ENCODE measurements at places on chromosomes 1 and 21.
A peak's percentile ranks its signal among the peaks of the same experiment; 100 is the strongest.

DNA sequence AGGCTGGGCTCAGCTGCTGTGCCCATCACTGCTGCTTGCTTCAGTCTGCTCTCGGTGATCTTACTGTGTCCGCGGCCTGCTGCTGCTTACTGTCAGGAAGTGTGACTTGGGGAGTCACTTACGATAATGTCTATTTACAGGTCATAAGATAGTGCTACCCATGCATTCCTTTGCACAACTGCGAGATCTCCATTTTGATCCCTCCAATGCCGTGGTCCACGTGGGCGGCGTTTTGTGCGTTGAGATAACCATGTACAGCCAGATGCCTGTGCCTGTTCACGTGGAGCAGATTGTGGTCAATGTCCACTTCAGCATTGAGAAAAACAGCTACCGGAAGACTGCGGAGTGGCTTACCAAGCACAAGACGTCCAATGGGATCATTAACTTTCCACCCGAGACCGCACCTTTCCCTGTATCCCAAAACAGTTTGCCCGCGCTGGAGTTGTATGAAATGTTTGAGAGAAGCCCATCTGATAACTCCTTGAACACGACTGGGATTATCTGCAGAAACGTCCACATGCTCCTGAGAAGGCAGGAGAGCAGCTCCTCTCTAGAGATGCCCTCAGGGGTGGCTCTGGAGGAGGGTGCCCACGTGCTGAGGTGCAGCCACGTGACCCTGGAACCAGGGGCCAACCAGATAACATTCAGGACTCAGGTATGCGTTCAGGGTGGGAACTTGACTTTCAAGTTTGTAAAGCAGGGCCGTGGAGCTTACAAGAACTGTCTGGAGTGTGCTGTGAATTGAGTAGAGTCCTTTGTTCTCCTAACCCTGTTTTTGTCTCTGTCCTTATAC is 24.4 kb upstream of the PWP2 start:
- DNase-seq, result no peak

DNA sequence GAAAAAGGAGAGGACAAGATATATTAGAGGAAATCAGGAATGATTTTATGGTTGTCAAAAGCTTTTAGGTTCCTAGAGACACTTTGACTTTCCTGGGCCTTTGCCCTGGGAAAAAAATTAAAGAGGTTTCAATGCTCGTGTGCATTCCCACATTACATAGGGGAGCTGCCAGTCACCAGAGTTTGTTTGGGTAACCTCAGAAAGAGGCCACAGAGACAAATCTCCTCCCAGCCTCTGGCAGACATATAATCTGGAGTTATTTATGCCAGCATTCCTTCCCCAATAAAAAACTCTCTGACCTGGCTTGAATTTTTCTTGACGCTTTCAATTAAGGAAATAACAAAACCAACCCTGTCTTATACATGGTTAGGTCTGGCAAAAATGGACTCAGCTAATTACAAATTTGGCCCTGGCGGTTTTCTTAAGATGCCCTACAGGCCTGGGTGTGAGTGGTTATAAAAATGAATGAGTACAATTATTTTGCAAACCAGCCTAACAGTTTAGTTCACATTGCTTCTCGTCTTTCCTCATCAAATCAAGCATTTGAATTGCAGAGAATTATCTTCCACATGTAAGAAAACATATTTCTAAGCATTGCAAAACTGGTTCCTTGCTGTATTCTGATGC is 63.7 kb downstream of the WLS start:
- DNase-seq, result no peak

- DNase-seq, result peak; percentile 54
Measured at GRCh38 chr1:36306210-36306901, at the start of gene SH3D21. TSS of gene SH3D21 (plus strand) at chr1:36306368. CDS start at chr1:36306421, 53 bp downstream.

GRCh38 chr21:24759348-24760075 is 847.8 kb downstream of the MRPL39 start:
- DNase-seq, result no peak

GRCh38 chr21:45267390-45267760 is 20.3 kb downstream of the POFUT2 start:
- no peak for DNase-seq

GRCh38 chr1:30270461-30270860 is 452.9 kb downstream of the MATN1 start:
- no peak for DNase-seq

DNA sequence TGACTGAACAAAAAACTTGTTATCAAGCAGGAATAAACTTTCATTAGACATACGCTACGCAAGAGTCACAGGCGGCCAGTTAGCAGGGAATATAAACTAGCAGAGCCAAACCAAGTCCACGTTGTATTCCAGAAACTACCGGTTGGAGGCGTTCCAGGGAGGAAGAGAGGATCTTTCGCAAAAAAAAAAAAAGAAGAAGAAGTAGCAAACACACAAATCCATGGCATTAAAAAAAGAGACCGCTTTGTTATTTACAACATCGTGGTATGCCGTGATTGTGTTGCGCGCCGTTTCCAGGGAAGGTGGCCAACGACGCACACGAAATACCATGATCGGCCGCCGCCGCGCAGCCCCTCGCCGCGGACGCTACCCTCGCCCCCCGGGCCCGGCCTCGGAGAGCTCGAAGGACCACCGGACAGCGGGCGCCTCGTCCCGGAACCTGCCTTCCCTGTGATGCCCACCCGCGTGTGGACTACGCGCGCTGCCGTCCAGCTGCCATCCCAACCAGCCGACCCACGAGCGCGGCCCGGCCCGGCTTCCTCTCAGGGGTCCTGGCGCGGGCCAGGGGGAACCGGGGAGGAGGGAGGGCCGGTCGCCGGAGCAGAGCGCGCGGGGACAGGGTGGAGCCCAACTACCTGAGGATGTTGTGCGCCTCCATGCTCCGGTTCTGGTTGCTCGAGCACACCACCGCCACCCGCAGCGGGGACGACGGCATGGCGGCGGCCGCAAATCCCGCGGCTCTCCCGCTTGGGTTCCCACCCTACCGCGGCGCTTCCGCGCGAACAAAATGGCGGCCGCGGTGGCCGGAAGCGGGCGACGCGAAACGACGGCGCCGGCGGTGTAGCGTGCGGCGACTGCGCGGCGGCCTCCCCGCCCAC is 581 bp downstream of the SSU72 start:
- DNase-seq, result peak; percentile 63

DNA sequence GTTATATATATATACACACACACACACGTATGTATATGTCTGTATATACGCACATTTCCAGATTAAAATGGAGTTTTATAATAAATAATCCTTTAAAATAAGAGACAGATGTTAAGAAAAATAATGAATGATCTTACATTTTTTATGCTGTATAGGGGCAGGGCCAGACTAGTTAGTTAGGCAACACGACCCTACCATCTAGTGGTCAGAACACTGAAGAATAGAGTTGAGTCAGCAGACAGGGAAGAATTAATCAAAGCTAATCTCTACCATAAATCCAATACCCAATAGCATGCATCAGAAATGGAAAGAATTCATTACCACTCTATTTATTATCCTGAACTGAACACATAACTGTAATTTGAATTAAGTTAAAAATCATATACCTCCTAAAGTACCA is 156.7 kb downstream of the BRINP3 start:
- no peak for DNase-seq

- no peak for DNase-seq
Measured at GRCh38 chr1:53543778-53544695, 84.8 kb downstream of the DMRTB1 start.

DNA sequence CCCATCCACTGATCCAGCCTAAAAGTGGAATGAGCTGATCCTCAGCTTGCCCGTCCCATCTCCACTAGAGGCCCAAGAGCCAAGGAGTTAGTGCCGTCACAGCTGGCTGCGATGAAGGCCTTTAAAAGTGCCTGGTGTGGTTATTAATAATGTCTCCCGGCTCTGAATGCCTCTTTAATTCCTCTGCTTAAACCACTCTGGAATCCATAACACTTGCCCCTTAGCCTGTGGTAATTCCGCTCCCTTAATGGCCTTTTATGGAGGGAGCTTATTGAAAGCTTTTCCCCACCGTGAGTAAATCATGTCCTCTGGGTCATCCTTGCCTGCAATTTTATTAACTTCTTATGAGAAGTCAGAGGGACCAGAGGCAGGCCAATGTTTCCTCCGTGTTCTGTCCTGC is 55.4 kb downstream of the UBIAD1 start:
- DNase-seq, result no peak

DNA sequence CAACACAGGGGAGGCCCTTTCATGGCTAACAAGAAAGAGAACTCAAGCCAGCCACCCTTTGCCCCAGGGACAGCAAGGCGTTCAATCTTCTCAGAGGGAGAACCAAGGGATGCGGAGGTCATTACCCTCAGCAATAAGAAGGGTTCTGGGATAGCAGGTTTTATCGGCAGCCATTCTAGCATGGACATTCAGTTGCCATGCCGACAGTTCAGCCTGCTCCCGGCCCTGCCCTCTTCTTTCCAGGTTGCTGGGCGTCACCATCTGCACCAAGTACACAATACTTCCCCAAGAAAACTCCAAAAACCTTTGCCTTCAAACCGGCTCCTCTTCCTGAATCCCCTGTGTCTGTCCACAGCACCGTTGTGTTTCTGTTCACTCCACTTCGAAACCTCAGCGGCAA is 47.1 kb downstream of the SYT2 start:
- no peak for DNase-seq

- no peak for DNase-seq
Measured at GRCh38 chr1:18977428-18977827, 21.0 kb upstream of the IFFO2 start.

- DNase-seq, result no peak
Measured at GRCh38 chr1:145898756-145899155, 11.1 kb downstream of the ITGA10 start.

GRCh38 chr1:170027760-170028159 is 46.7 kb downstream of the KIFAP3 start:
- DNase-seq, result no peak

GRCh38 chr1:32773018-32773763 is 44.0 kb downstream of the YARS1 start:
- peak; percentile 76 for DNase-seq

DNA sequence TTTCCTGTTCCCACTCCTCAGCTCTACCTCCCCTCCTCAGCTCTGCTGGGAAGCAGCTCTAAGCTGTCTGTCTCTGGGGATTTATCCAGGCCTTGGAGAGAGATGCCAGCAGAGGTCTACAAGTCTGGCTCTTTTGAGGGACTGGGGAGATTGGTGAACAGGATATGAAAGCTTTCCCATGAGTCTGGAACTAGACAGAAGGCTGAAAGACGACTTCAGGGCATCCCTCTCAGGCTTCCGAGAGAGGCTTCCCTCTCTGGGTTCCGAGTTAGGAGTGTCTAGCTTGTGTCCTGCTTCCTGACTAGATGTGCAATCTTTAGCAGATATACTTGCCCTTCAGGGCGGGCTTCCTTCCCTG is 733 bp downstream of the TMEM35B start:
- no peak for DNase-seq

DNA sequence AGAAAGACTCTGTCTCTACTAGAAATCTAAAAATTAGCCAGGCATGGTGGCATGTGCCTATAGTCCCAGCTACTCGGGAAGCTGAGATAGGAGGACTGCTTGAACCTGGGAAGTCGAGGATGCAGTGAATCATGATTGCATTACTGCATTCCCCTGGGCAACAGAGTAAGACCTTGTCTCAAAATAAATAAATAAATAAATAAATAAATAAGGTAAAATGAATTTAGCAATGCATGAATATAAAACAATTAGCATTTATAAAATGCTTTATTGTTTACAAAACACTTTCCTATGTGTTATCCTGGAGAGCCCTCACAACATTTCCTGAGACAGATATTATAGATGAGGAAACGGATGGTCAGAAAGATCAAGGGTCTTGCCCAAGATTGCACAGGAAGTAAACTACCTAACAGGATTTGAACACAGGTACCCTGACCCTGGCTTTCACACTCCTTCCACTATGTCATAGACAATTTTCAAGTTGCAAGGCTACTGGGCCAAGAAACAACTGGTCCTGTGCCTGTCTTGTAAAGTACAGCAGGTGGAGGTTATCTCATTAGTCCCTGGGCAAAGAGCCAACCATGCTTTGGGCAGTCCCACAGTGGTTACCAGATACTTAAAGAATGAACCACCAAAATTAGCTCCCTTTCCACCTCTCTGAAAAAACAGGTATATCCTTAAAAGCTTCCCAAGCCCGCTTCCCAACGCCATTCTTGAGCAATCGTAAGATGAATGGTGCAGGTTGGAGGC is 15.4 kb upstream of the VSIG8 start:
- DNase-seq, result no peak

DNA sequence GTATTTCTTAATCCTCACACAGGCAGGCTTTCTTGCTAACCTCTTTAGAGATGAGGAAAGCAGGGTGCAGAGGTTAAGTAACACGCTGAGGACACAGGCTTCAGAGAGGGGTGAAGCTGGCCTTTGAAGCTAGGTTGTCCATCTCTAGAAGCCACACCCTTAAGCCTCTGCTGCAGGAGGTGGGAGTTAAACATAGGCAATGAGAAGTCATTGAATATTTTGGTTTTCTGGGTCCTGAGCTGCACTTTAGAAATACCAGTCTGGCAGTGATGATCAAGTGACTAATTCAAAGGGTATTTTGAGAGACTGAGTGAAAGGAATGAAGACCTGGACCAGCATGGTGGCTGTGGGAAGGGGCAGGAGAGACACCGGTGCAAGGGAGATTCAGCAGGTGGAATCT is 9.9 kb downstream of the KCNJ15 start:
- DNase-seq, result no peak

DNA sequence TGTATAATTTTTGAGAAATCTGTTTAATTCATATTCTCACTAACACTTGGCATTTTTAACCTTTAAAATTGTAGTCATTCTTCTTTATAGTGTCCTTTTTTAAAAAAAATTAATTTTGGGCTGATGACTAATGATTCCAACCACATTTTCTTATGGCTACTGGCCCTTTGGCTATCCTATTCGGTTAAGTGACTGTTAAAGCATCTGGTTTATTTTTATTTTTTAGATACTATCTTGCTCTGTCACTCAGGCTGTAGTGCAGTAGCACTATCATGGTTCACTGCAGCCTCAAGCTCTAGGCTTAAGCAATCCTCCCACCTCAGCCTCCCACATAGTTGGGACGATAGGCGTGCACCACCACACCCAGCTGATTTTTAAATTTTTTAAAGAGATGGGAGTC is 723.2 kb upstream of the CXADR start:
- DNase-seq, result no peak

DNA sequence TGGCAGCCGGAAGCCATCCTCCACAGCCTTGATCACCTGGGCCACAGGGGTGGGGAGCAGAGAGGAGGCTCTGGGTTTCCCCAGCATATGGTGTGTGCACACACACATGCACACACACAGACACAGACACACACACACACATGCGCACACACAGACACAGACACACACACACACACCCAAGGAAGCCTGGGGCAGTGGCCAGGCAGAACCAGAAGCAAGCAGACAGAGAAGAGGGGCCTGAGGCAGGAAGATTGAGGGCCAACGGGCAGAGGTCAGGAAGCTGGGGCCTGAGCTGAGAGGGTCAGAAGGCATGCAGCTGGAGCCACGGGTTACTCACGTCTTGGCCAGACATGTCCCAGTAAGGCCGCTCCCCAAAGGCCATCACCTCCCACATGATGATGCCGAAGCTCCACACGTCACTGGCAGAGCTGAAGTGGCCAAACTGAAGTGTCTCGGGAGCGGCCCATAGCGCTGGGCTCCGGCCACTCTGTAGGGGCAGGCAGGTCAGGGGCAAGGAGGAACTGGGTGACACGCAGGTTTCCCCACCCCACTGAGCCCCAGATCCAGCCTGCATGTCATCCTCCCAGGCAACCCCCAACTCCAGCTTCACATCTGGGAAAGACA is 27.4 kb downstream of the CDCA8 start:
- DNase-seq, result no peak

Data from activated CD4-positive, alpha-beta T cell treated with anti-CD3 and anti-CD28 coated beads, Interleukin-2, Interleukin-4, amounts not matched to agents 100 ng/mL and 50 ng/mL, durations not matched to agents 16 hours and 8 hours (primary cell).